ENCODE measurements at places on chromosomes 5 and 9.

- no peak for DNase-seq
These were observed 72.5 kb downstream of the BASP1 start for GRCh38 chr5:17289681-17290539.

DNA sequence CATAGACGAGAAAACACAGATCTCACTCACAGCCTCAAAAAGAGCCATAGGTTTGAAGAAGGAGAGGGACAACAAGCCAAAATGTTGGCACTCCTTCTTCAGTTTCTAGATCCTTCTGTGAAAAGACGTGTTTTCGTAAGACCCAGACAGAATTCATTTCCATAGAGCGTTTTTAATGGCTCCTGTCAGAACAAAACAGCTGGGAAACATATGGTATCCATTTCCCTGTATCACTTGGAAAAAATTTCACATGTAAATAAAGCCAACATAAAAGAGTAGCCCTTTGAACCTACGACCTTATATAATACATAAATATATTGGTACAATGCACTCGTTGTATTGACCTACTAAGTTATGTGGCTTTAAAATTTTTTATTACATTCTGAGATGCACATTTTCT lies 108.1 kb downstream of the SNCAIP start:
- no peak for DNase-seq

GRCh38 chr5:110738503-110738811 lies 350 bp upstream of the SLC25A46 start:
- DNase-seq: peak; percentile 54

DNA sequence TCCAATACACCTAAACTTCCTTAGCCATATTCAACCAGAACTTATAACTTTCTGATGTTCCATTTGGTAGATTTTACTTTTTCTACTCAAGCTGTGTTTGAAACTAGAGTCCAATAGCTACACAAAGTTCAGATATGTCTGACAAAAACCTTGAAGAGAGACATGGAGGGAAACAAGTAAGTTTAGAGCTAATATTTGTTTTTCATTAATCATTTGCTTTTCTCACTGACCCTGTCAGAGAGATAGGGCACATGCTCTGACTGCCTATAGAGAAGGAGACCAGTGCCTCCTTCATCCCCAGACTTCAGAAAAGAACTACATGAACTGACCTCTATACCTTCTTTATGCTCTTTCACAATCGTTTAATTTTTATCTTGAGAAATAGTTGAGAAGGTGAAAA lies 157.0 kb upstream of the PPP1R2B start:
- DNase-seq: peak; percentile 34

DNA sequence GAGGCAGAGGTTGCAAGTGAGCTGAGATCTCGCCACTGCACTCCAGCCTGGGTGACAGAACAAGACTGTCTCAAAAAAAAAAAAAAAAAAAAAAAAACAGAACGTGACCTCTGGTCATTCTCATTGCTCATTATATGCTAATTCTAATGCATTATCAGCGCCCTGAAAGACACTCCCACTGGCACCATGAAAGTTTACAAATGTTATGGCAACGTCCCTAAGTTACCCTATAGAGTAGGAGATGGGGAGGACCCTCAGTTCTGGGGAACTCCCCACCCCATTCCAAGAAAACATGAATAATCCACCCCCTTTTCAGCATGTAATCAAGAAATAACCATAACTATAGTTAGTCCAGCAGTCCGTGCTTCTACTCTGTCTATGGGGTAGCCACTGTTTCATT lies 48.9 kb upstream of the DENND4C start:
- DNase-seq: no peak

DNA sequence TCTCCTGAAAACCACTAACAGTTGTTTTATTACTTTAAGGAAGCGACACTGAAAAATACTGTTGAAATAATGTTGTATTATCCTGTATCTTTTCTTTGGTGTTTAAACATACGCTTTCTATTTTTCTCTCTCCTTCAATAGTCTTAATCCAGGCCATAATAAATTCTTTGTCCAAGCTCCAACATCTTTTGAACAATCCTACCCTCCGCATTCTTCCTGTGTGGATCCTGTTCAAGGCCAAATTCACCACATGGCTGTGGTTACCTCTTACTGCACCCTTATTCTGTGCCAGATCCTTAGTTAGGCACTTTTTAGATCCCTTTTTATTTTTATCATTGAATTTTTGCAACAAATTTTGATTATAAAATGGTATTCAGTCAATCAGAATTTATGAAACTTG lies 1691.5 kb downstream of the MAT2B start:
- no peak for DNase-seq

DNA sequence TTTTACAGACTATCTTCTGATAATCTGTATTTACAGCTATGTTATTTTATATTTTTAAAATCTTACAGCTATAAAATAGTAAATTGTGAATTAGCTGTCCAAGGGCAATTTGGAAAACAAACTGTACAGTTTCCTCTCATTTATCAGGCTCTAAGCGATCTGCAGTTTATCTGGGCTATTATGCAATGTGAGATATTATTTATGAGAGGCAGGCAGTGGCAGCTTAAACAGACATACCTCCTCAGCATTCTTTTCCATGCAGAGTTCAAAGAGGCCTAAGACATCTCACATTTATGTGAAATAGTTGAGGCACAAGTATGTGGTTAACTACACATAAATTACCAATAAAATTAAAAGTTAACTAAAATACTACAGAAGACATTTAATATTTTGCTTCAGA lies 10.2 kb downstream of the NIPSNAP3B start:
- no peak for DNase-seq

DNA sequence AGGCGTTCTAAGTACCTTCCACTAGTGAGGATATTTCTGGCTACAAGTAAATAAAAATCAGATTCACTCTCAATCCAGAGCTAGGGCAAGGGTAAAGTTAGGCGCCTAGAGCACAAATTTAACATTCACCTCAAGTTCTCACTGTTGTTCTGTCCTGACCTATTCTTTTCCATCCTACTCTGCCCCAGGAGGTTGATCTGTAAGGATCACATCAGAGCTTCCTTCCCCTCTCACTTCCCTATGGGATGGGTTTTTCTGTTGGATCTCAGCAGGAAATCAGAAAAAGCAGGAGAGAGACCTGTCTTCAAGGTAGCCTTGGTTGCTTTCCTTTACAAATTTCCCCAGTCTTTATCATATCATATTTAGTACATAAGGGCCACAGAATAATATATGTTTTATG lies 316.7 kb downstream of the GABRG2 start:
- DNase-seq: no peak

GRCh38 chr9:91775011-91775707 lies 174.9 kb downstream of the ROR2 start:
- peak; percentile 71 for DNase-seq

- no peak for DNase-seq
These were observed 291.2 kb downstream of the ARHGAP26 start for GRCh38 chr5:143061161-143061945.

DNA sequence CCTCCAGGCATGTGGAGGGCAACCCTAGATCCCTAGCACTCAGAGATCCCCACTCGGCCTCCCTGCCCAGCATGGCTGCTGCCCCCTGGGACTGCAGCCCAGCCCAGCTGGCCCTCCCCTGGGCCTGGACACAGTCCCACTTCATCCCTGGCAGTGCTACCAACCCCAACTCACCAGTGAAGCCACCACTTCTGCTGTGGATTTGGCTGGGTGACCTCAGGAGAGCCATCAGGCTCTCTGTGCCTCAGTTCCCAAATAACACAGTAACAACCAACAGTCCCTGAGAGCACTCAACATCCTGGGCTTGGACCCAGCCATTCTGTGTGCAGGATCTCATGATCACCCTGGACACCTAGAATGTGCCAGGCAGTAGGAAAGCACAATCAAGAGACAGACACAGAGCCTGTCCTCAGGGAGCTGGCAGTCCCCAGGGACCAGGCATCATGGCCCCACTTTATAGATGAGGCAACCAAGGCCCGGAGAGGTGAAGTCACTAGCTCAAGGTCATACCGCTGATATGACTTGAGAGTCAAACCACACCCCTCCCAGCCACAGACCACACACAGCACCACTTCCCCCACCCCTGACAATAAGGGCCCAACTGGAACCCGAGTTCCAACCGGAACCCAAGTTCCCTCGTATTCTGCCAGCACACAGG lies 4.7 kb upstream of the PSMB7 start:
- no peak for DNase-seq

DNA sequence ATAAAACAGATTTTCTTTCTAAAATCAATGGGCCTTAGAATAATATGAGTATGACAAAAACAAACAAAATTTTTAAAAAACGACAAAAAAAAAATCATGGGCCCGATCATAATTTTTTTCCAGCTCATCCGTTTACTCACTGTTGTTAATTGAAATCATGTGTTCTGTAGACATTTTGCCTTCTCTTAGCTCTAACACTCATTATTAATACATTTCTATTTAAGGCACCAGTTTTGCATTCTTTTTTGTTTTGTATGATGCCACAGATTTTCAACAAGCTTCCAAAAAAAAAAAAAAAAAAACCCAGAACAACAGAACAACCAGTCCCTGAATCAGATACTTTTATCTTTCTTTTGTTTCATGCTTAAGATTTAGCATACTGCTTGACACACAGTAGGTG lies 86.4 kb downstream of the PRLR start:
- DNase-seq: no peak

All from HuH-7 (cell line).